ENCODE measurements at places on chromosomes 6 and 20.

GRCh38 chr6:75331151-75331550 is 46.6 kb upstream of the TMEM30A start:
- no peak for DNase-seq

- DNase-seq: no peak
These were observed 4.4 kb upstream of the VIP start for GRCh38 chr6:152746172-152746553.

DNA sequence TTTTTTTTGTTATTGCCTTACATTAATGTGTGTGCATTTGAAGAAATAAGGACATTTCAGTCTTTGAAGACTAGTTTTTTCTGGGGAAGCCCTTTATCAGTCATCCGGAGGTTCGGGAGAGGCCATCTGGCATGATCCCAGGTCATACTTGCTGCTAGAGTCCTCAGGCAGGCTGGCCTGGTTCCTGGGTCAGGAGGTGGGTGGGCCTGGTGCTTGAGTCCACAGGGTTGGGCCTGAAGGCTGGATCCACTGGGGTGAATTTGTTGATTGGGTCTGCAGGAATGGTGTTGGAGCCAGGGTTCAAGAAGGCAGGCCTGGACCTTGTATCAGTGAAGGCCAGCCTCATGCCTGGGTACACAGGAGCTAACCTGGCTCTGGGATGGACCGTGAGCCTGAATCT is 15.8 kb upstream of the WFDC9 start:
- no peak for DNase-seq

GRCh38 chr6:1538810-1539478 is 70.8 kb upstream of the FOXC1 start:
- DNase-seq: no peak

DNA sequence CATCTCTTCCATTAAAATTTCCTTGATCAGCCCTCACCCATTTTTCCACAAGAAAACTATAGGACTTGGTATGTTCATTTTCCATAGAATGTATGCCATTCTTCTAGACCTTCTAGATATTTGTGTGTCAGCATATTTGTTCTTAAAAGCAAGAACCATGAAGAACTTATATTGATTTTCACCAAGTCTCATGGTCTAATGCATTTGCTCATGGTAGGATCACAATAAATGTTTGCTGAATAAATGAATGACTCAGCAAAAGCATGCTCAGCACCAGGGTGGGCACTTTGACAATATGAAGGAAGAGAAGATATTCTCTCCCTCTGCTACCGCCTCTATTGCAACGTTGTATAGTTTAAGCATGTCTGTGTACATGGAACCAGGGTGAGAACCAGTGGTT is 805.5 kb upstream of the SLC35B3 start:
- no peak for DNase-seq

DNA sequence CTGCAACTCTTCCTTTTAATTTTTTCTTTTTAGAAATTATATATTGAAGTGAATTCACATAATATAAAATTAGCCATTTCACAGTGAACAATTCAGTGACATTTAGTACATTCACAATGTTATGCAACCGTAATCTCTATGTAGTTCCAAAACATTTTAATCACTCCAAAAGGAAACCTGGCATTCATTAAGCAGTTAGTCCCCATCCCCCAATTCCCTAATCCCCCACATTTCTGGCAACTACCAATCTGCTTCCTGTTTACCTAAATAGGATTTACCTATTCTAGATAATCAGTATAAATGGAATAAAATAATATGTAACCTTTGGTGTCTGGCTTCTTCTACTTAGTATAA is 8.5 kb upstream of the DDX27 start:
- DNase-seq: no peak

- DNase-seq: no peak
These were observed 85.1 kb downstream of the GJA1 start for GRCh38 chr6:121520337-121521163.

DNA sequence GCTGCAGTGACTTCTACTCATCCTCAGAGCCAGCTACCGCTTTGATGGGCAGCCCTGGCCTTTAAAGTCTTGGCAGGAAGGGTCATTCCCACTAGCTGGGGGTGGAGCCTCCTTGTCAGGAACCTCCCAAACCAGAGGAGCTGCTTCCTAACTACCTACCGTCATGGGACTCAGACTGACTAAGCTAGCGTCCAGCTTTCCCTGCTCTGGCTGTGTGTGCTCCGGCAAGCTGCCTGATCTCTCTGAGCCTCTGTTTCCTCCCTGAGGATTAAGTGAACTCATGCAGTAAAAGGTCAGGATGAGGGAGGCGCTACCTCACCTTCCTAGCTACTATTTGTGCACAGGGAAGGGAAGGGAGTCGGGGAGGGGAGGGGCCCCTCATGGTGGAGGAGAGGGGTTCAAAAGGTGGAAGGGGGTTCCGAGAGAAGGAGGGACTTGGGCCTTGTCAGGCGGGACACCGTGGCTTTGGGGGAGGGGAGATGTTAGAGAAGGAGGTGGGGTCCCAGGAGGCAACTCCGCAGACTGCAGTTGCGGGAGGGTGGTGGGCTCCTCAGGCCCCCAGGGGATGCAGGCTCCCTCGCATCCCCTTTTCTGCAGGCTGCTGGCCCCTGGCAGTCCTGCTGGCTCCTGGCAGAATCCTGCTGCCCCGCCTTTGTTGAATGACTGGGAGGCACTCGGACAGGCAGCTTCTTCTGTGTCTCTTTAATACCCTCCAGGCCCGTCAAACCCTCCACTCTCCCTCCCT is 9.8 kb downstream of the DUSP15 start:
- no peak for DNase-seq

Measured in stimulated activated CD4-positive, alpha-beta T cell treated with anti-CD3 and anti-CD28 coated beads, Interleukin-15, amount 100 ng/mL, for 1 hour (primary cell).